ENCODE measurements at places on chromosomes 5 and 9.

DNA sequence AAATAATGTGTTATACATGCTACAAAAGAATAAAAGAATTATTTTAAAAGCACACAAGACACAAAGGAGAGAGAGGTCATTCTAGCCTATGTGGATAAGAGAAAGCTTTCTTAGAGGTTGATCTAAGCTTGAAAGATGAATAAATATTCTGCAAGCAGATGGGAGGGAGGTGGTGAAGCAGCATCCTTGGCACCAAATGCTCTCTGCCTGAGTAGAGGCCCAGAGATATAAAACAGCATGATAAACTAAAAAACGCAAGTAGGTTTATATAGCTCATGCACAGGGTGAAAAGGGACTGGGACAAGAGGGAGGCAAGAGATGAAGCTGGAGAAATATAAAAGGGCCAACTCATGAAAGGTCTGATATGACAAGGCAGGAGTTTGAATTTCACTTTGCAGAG, 283.2 kb upstream of the POU5F2 start:
- DNase-seq: no peak

GRCh38 chr5:128208436-128208835, 124.9 kb downstream of the SLC12A2 start:
- no peak for DNase-seq

- DNase-seq: no peak
These were observed 228.8 kb upstream of the TYRP1 start for GRCh38 chr9:12464400-12464799.

- DNase-seq: no peak
These were observed 60.1 kb downstream of the SEMA4D start for GRCh38 chr9:89437772-89438171.

DNA sequence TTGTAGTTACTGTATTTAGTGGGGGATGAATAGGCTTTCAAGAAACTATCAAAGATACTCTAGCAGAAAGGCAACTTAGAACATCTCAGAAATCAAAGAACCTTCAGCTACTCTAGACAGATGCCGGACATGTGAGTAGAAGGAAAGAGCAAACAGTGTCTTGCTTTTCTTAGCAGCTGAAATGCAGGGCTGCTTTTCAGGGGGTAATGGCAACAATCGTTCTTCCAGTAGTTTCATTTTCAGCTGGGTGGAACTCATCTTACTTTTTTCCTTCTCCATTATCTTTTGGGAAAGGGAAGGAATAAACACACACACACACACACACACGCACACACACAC, 281.6 kb downstream of the CRB2 start:
- DNase-seq: no peak

GRCh38 chr5:142686210-142686734, 382 bp upstream of the FGF1 start:
- DNase-seq: no peak

DNA sequence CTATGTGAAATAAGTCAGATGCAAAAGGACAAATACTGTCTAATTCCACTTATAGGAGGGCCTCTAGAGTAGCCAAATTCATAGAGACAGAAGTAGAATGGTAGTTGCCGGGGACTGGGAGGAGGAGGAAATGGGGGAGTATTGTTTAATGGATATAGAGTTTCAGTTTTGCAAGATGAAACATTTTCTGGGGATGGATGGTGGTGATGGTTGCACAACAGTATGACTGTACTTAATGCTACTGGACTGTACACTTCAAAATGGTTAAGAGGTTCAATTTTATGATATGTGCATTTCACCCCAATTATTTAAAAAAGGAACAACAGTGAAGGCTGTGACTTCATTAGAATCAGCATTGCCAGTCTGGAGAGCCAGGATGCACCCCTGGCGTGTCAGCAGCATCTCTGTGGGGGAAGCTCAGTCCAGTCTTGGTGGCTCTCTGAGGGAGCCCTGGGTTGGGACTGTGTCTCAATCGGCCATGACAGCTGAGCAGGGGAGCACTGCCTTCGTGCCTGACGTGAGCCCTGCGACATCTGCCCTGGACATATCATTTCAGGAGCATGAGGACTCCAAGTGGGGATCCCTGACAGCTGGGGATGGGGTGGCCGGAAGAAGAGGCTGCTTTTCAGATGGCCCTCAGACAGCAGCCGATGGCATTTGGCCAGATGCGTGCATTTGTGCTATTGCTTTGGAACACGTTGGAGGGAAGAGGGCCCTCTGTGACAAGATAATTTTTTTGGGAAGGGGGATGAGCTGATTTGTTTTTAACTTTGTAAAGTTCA, 130.8 kb upstream of the STC2 start:
- no peak for DNase-seq

- DNase-seq: no peak
These were observed 10.5 kb upstream of the SMIM32 start for GRCh38 chr5:136203303-136203922.

- DNase-seq: no peak
These were observed 53.4 kb downstream of the RNF145 start for GRCh38 chr5:159155960-159156359.

- DNase-seq: no peak
These were observed 395.1 kb downstream of the ARHGEF28 start for GRCh38 chr5:74021126-74021525.

DNA sequence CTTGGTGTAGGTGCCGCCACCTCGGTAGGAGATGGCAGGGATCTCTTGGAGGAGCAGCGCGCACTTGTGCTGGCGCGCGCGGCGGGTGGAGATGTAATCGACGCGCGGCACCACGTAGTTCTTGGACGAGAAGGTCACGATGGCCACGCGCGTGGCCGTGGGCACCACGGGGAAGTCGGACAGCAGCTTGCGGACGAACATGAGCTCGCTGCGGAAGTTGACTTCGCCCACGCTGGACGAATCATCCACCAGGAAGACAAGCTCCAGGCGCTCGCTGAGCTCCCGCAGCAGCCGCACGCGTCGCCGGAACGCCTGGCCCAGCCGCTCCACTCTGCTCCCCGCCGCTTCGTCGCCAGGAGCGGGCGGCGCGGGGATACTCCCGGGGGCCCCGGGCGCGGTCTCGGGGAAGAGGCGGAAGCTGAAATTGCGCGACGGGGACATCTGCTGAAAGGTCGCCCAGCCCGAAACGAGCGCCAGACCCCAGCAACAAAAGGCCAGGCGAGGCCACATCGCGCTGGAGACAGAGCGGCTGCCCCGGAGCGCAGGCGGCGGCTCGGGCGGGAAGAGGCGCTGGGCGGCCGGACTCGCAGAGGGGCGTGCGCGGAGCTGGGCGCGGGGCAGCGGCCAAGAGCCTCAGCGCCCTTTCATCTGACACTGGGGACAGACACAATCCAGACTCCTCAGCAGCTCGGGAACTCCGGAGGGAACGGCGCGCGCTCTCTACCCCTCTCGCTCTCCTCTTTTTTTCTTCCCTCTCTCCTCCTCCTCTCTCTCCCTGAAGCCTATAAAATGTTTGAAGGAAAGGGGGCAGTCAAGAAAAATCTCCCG, at the start of gene SVEP1:
Gene SVEP1, minus strand, starts transcription at position 708 of the 828 bp plus-strand sequence. Its CDS starts 198 bp downstream, at position 510.
- DNase-seq: no peak

DNA sequence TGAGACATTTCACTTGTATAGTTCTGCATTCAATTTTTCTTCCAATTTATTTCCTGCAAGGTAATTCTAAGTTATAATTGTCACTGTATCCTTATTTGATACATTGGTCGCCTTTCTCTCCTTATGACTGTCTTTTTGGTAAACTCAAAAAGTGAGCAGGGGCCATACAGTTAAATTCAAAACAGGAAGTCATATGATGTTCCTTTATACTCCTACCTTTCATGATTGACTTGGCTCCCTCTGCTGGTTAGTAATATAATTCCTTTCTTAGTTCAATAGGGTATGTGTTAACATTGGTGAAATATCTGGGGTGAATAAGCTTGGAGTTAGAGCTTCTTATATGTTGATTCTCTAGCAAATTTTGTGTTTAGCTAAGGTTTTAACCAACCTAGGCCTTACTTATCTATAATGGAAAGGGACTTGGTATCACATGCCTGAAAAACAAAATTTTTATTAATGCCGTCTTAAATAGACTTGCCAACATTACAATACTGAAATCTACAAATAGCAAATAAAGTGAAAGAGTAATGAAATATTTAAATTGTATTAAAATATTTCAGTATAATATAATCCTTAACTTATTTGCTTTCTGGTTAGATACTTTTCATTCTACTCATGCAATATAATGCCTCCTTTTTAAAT, 6.0 kb upstream of the NIPBL start:
- DNase-seq: peak; percentile 64

DNA sequence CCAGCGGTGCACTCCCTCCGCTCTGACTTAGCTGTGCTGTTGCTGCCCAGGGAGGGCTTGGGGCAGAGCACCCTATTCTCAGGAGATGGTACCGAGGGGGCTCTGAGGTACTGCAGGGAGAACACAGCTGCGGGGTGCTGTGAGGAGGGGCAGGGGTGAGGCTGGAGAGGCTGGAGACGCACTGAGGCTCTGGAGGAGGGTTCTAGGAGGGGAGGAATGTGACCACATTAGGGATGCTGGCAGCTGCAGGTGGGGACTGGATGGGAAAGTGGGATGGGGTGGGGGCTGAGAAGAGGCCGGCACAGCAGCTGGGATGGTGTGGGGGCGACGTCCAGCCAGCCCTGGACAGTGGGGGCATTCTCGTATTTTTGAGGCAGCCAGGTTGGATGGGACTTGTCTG, 20.9 kb downstream of the NCS1 start:
- DNase-seq: no peak

DNA sequence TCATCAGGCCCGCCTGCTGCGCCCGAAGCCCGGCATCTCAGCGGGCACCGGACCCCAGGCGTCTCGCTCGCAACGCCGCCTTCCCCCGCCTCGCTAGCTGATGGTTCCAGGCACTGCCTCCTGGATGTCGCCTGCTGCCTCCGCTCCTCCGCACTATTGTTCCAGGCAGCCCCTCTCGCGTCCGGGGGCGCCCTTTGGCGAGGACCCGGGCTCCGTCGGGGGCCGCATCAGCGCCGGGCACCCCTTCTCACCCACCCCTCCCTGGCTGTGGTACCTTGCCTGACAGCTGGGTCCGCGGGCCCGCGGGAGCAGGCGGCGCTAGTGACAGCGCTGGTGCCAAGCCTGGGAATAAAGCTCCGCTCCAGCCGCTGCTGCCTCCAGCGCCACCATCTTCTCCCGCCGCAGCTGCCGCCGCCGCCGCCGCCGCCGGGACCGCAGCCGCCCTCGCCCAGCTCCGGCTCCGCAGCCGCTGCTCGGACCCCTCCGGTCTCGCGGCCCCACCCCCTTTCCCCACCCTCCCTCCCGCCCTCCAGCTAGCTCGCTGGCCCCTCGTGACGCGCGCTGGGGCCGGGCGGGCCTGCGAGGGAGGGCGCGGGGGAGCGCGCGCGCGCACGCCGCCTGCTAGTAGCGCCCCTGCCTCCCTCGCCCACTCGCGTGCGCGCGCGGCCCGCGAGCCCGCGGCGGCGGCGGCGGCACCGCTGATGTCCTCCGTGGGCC, at the start of gene APBA1:
Gene APBA1, minus strand, starts transcription at position 493 of the 717 bp plus-strand sequence.
- DNase-seq: peak; percentile 37

All from CD4-positive, alpha-beta T cell treated with Interleukin-6 at 100 ng/mL for 8 hours (primary cell).